ENCODE measurements at places on chromosomes 5 and 9.
A peak's percentile ranks its signal among the peaks of the same experiment; 100 is the strongest.

DNA sequence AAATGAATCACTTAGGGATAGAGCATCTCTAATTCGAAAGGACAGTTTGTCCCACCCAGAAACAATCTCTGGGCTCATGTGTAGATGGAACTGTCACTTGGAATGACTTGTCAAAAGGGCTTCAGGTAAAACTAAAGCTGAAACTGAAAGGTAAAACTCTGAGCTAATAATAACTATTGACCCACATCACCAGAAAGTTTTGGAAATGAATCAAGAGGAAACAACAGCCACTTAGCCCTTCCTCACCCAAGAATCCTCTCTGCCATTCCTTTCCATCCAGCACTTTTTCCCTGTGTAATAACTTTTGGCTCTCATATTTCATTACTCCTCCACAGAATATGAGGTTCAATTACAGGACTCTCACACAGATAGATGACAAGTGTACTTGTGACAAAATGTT is 14.0 kb upstream of the GLRX start:
- DNase-seq = peak; percentile 50

- no peak for DNase-seq
Observed at GRCh38 chr5:123180178-123180577, 91.1 kb downstream of the PRDM6 start.

DNA sequence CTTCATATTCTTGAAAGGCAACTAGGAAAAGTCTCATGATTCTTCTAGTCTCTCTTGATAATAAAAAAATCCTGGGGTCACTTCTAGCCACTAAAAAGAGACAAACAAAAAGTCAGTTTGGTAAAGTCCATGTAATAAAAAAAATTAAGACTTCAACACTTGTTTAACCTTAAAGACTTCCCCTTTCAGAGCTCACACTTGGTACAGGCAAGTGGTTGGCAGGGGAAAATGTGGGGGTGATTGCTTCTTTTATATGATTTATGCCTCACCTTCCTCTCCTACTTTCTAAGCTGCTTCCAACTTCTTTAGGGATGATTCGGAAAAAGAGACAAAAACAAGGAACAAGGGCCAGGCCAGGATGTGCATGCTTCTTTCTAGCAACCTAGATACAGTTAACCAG is 5.1 kb upstream of the ERCC6L2 start:
- no peak for DNase-seq

DNA sequence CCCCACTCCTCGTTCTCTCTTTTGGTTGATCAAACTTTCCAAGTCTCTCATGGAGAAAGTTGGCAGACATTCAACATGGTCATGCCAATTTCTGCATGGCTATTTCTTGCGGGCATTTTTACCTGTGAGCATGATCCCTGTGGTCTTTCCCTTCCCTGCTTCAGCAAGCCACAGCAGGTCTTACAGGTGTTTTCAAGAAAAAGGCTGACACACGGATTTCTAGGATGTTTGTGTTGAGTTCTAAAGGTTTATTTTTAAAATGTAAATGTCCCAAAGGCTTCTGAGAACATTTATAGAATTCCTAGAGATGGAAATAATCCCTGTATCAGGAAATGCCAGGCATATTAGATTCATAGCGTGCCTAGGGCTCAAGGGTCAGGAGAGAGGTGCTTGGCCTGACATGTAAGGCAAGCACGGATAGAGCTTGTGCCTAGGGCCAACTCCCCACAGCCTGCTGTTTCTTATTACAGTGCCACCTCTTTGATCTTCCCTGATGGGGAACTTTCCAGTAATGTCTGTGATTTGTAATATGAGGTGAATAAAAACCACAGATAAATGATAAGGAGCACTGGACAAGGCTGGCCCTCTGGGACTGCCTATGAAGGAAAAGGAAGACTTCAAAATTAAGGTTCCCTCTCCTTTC is 79.8 kb downstream of the MUSK start:
- DNase-seq = no peak

DNA sequence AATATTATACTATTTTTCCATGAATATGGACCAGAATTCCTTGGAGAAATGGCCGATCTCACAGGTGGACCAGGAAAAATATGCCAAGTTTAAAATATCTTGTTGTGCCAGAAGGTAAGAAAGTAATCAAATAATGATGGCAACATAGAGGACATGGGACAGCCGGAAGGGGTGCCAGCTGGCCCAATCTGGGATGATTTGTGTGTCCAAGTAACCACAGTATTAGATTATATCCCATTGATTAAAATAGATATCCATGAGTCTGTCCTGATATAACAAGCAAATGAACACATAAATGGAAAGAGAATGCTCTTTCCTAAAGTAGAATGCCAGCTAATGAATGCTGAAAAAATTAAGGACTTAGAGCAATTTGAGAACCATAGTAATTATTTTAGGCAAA is 39.6 kb upstream of the ANKRD55 start:
- no peak for DNase-seq

- DNase-seq = no peak
Observed at GRCh38 chr5:89901983-89902382, 507.6 kb downstream of the CETN3 start.

- no peak for DNase-seq
Observed at GRCh38 chr5:169547508-169547907, 36.1 kb upstream of the SPDL1 start.
